ENCODE measurements at places on chromosomes 16 and 17.
A peak's percentile ranks its signal among the peaks of the same experiment; 100 is the strongest.

GRCh38 chr17:78107457-78107856 is 21.1 kb downstream of the TMC6 start:
- DNase-seq = no peak

DNA sequence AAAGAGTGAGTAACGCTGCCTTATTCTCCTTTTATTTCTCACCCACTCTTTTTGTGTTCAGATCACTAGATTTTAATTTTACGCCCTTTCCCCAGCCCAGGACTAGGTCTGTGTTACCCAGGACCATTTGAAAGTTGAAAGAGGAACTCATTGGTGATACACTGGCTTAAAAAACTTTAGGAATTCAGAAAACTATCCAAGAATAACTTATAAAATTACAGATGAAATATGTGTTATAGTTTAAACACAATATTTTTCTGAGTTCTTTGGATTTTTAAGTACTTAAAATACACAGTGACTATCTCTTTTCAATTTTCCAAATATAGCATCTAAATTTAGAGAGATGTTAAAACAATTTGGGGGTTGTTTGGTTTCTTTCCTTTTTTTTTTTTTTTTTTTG is 385.2 kb downstream of the CDH13 start:
- no peak for DNase-seq

GRCh38 chr17:55745258-55745657 is 5.6 kb upstream of the PCTP start:
- DNase-seq = no peak

DNA sequence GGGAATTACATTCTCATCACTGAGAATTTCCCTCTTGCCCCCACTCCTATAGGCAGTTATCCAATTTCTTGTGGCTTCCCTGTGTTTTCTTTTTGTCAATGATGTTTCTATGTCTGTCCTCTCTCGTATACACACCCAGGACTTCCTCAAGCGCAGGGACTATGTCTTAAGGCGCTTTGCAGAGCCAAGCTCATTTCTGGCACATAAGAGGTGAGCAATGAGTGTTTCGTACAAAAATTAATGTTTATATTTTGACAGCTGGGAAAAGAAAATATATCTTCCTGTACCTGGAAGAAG is 947 bp downstream of the DDX42 start:
- DNase-seq = peak; percentile 20

DNA sequence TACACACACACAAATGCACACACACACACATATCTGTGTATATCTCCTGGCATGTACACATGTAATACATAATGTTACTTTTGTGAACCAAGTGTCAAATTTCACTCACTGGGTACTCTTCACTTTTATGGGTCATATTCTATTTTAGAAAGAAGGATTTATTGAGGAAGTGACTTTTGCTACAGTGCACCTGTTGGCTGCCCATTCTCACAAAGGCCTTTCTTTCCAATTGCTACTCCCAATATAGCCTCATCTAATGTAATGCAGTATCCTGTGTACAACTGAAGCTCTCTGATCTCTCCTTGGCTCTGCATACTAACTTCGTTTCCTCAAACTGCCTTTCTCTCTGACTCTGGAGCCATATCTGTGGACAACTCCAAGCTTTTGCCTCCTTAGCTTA is 107.5 kb downstream of the ABCA8 start:
- no peak for DNase-seq

- DNase-seq = no peak
Measured at GRCh38 chr17:21339011-21339410, 37.1 kb upstream of the KCNJ12 start.

DNA sequence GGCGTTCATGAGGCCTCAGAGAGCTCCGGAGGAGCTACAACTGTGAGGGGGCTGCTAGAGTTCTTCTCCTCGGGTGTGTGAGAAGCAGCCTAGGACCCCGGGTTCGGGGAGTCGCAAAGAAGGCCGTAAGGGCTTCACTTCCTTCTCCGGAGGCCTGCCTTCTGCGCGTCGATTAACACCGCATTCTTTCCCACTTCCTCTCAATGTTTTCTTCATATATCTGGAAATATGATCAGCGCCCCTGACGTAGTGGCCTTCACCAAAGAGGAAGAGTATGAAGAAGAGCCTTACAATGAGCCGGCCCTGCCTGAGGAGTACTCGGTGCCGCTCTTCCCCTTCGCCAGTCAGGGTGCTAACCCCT is 449 bp downstream of the SMCR8 start:
- DNase-seq = peak; percentile 22

DNA sequence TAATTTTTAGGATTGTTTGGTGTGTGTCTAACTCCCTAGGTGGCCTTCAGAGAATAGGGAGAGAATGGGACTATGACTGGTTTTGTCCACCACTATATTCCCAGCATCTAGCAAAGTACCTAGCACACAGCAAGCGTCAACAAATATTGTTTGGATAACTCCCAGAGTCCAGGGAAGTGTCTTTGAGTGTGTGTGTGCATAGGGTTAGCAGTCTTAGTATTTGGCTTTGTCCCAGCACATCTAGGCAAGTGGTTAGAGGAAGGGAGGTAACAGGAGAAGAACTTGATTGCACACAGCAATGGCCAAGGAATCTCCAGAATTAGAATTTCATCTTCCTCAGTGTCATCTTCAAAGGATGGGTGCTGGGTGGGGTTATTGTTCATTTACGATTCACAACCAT is 385.4 kb upstream of the CDH5 start:
- no peak for DNase-seq

DNA sequence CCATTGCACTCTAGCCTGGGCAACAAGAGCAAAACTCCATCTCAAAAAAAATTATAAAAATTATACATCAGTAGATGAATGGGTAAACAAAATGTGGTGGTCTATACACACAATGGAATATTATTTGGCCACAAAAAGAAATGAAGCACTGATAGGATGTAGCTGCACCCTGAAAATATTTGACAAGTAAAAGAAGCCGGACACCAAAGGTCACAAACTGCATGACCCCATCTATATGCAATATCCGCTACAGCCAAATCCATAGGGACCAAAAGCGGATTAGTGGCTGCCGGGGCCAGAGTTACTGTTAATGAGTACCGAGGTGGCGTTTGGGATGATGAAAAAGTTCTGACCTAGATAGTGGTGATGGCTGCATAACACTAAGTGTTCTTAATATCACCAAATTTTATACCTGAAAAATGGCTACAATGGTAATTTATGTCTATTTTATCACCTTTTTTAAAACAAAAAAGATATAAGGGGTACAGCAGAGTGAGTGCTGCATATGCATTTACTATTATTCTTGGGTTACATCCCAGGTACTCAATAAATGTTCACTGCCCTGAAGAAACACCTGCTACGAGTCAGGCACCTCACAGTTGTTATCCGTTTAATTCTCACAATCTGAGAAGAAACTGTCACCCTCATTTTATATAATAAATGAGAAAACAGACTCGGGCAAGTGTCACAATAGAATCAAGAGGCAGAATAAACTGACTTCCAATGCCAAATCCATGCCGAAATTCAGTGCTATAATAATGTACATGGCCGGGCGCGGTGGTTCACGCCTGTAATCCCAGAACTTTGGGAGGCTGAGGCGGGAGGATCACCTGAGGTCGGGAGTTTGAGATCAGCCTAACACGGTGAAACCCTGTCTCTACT is 807 bp upstream of the HBQ1 start:
- DNase-seq = no peak

GRCh38 chr17:80839970-80840369 is 151.7 kb upstream of the CHMP6 start:
- DNase-seq = no peak

DNA sequence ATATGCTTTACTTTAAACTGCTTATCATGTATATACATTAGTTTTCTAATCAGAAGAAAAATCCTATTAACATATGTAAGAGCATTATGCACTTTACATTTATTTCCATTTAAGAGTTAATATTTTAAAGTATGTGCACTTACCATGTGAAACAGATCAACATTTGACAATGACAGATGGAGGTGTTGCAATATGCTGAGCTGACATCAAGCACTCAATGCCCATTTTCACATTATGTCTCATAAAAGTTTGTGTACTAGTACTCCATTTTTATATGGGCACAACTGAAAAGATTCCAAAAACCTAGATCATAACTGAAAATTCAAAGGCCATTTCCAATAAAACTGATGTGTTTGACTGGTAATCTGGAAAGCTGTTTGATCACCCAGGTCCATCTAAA is 420.9 kb upstream of the SOX9 start:
- no peak for DNase-seq

- no peak for DNase-seq
Measured at GRCh38 chr16:88289561-88289960, 93.2 kb upstream of the ZNF469 start.

DNA sequence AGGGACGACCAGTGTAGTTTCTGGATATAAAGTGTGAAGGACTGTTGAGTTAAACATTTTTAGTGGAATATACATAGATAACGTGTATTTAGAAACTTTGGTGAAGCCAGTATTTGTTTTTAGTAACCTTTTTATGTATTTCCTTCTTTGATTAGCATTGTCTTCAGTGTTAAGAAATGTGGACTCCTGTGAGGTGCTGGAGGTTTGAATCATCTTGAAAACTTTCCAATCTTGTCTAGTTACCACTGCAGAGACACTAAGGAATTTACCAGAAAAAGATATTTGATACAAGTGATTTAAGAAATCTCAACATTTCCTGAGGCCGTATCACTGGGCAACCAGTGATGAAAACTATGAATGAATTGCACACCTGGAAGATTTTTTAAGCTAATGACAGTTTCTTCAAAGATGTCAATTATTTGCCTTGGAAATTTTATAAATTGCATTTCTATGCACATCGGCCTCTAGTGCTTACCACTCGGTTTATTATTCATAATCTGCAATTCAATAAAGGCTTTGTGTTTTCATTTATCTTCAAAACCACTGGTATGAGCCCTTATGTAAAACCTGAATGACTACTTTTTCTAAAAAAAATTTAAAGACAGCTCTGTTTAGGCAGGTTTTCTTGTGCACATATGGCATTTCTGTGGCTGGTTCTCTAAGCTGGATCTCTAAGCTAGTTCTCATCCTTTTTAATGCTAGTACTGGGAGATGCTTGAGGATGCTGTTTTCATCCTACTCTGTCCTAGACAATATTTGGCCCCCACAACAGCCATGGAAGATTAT is 31.4 kb upstream of the ADCY7 start:
- DNase-seq = no peak

GRCh38 chr17:47994724-47995123 is 23.8 kb downstream of the CDK5RAP3 start:
- DNase-seq = no peak

GRCh38 chr16:14372471-14372870 is 257.6 kb downstream of the PARN start:
- no peak for DNase-seq
